ENCODE measurements at places on chromosomes 7 and 10. TPM values are rescaled to one million over a fixed set of nuclear protein-coding genes. Genes with fewer than 3 reads are reported as not detected.

ZPBP gene
- not detected for total RNA-seq

CDC123 gene
- total RNA-seq: 106 TPM

HKDC1 gene
- 3.9 TPM for total RNA-seq

TRPV5 gene
- not detected for total RNA-seq

COPS6 gene
- total RNA-seq: 77.6 TPM

IFIT2 gene
- 0.26 TPM for total RNA-seq

SPDYE17 gene
- total RNA-seq: not detected

PDK4 gene
- 0.53 TPM for total RNA-seq

SORCS1 gene
- not detected for total RNA-seq

CPED1 gene
- total RNA-seq: 0.26 TPM
